Suppressor macrophage (primary cell): ENCODE measurements at places on chromosomes 13 and 19.

GRCh38 chr19:32129141-32129540 is 216.3 kb upstream of the ZNF507 start:
- DNase-seq: no peak

- DNase-seq: no peak
Observed at GRCh38 chr13:79482281-79482970, 1.5 kb downstream of the NDFIP2 start.

GRCh38 chr13:101700598-101700997 is 248.1 kb downstream of the ITGBL1 start:
- DNase-seq: no peak

GRCh38 chr19:51139299-51140014 is 2.6 kb upstream of the SIGLEC7 start:
- peak; percentile 94 for DNase-seq

GRCh38 chr13:113559061-113559460 is 25.5 kb upstream of the TFDP1 start:
- no peak for DNase-seq

- DNase-seq: no peak
Observed at GRCh38 chr13:25588336-25589060, 216.7 kb downstream of the ATP8A2 start.

DNA sequence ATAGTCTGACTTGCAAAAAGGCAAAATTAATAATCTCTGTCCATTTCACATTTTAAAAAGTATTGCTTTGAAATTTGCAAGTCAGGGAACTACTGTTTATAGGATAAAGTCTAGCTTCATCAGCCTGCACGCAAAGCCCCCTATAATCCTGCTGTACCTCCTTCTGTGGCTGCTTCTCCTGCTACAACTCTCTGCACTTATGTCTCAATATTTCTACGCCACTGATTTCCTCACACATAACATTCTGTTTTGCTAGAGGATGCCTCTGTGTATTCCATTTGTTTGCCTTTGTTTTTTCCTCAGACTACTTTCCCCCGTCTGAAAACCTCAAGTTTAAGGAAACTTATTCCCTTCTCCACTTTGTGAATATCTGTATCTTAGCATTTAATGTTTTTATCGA is 389.9 kb downstream of the RFC3 start:
- DNase-seq: no peak

DNA sequence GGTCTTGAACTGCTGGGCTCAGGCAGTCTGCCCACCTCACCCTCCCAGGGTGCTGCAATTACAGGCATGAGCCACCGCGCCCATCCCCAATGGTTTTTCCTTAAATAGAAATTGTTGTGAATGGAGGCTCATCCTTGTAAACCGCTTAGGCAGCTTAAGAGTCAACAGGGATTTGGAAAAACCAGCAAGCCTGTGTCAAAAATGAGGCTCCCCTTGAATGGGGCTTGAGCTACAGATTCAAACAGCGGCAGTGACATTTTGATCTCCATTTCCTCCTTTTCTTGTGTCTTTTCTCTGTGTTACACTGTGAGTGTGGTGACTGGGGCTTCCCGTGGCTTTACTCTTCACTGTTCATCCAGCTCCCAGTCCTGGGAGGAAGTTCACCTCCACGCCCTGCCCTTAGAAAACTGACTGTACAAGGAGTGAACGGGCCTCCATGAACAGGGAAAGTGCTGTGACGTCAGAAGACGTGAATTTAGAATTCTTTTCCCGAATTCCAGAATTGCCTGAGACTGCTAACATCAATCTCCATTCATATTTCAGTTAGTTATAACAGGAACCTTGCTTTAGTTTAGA is 15.3 kb upstream of the RAB8A start:
- DNase-seq: no peak

DNA sequence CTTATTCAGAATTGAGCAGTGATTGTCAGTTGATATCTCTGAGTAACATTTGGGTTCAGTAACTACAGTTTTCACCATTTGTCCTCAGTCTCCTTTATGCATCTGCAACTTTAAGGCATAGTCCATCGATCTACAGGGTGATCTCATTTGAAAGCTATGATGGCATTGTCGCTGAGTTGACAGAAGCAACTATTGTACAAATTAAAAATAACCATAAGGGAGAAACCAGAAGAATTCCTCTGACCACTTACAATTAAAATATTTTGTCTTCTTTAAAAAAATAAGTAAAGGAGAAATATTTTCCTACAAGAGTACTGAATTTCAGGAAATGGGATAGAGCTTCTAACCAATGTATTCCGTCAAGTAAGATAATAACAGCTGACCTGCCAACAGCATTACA is 30.6 kb downstream of the RAP2A start:
- DNase-seq: no peak

- DNase-seq: no peak
Observed at GRCh38 chr19:17646441-17646840, 41.7 kb downstream of the UNC13A start.

DNA sequence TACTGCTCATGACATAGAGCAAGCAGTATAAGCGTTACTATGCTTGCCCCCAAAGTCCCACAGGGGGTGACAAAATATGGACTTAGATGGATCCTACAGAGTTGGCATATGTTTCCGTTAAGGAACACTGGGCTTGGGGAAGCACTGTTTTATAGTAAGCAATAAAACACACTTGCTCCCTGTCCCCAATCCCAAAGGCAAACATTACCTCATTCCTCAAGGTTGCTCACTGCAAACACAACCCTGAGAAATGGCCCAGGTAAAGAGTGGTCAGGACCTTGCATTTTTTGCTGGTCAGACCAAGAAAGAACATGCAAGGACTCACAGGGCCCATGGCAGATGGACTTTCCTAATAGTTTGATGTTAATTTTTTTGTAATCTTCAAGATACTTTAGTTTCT is 32.3 kb downstream of the UGGT2 start:
- DNase-seq: no peak

DNA sequence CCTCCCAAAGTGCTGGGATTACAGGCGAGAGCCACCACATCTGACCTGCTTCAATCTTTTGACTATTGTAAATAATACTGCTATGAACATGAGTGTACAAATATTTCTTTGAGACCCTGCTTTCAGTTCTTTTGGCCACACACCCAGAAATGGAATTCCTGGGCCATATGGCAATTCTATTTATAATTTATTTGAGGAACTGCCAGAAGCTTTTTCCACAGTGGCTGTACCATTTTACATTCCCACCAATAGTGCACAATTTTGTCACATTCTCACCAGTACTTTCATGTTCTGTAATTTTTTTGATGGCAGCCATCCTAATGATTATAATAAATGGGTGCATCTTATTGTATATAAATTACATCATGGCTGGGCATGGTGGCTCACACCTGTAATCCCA is 13.7 kb upstream of the FCER2 start:
- no peak for DNase-seq

GRCh38 chr19:38690146-38690545 is 42.7 kb downstream of the ACTN4 start:
- no peak for DNase-seq

- peak; percentile 81 for DNase-seq
Observed at GRCh38 chr19:1259206-1259875, 9.8 kb upstream of the CIRBP start.

GRCh38 chr13:26951581-26952177 is 191.1 kb upstream of the GPR12 start:
- DNase-seq: no peak
